ENCODE measurements at places on chromosomes 16 and 17.

DNA sequence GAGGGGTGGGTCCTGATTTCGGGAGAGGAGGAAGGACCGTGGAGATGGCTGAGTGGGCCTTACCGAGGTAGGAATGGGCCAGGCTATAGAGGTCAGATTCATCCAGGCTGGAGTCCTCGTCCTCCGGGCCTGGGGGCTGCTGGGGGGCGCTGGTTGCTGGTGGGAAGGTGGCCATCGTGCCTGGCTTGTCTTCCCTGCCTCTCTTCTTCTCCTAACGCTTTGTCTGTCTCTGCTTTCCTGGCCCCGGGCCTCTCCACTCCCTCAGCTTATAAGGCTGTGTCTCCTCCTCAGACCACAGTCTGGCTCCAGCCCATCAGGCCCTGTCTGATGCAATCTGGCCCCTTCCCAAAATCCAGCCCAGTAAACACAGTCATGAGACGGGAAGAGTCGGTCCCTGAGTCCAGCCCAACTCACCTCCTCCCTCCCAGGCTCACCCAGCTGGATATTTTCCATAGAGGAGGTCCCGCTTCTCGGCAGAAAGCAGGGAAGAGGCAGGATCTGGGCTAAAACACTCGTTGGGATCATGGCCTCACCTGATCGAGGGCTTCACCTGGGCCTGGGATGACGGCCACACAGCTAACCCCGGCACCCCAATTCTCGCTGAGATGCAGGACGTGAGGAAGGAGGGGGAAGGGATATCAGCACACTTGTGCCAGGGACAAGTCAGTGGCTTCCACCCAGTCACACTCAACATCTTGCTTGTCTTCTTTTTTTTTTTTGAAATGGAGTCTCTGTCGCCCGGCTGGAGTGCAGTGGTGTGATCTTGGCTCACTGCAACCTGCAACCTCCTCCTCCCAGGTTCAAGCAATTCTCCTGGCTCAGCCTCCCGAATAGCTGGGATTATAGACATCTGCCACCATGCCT, at the start of gene NUPR1:
TSS of gene NUPR1 (minus strand) at position 242 of the 864 bp plus-strand sequence. CDS start at position 175, 67 bp downstream.
- no peak for DNase-seq

DNA sequence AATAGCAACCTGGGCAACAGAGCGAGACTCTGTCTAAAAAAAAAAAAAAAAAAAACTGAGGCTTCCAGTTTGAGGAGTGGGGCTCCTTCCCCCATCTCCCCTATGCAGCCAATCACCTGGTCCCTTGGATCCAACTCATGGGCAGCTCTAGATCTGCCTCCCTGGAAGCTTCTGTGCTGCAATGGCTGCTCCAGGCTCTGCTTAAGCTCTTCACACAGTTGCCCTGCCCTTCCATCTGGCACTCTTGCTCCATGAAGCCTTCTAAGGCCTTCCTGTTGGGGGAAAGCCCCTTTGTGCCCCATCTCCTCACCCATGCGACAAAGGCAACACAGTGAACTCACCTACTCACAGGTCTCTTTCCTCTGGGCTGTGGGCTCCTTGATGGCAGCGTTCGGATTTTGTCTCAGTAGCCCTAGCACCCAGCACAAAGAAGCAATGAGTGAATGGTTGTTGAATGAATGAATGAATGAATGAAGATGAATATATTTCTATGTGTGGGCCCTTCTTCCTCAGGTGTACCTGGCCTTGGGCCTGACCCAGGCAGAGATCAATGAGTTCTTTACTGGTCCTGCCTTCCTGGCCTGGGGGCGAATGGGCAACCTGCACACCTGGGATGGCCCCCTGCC, 1.9 kb downstream of the NAGLU start:
- no peak for DNase-seq

GRCh38 chr16:78150233-78150632, 50.8 kb downstream of the WWOX start:
- no peak for DNase-seq

DNA sequence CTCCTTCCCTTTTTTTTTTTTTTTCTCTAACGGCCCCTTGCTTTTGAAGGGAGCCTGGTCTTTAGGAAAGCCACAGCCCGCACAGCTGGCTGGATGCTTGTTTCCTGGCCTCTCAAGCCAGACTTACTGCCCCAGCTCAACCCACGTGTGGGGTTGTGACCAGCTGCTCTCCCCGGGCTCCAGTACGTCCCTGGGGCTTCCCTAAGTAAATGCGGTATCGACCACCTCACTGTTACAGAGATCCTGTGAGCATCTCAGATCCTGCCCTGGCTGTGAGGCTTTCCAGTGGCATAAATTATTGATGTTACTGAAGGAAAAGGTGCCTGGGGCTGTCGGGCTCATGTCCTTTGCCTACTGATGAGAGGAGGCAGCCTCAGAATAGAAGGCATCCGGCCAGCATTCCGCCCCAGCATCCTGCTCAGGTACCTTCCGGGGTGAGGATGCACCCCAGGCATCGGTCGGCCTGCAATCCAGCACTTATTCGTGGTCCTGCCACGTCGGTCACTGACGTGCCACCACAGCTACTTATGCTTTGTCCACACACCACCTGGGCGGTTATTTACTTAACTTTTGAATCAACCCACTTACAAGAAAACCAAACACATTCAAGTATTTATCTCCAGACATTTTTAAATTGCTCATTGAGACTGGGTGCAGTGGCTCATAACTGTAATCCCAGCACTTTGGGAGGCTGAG, 9.6 kb downstream of the GPRC5B start:
- no peak for DNase-seq

- DNase-seq: no peak
Observed at GRCh38 chr16:54677308-54677950, 253.2 kb upstream of the IRX5 start.

DNA sequence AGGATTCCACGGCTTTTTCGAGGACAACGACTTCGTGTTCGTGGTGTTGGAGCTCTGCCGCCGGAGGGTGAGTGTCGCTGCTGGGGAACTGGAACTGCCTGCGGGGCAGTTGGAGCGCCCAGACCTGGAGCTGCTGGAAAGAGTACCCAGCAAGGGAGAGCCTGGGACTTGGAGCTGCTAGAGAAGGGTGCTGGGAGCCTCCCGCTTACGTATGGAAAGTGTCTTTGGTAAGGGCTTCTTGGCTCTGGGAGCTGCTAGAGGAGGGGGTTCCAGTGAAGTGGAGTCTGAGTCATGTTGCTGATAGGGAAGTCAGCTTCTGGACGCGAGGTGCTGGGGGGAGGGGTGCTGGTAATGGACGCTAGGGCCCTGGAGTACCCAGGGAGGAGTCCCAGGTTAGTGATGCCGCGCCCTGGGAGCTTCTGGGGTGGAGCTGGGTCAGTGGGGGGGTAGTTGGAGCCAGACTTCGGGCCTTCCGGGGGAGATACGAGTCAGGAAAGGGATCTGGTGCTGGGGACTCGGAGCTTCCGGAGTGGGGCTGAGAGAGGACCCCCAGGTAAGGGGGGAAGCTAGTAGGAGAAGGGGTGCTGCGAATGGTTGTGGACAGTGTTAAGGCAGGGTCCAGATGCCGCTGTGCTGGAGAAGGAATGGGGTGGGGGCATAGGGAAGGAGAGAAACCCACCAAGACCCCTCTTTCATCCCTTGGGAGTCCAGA, 741 bp downstream of the PLK1 start:
- no peak for DNase-seq

GRCh38 chr16:87585442-87586200, 16.7 kb upstream of the JPH3 start:
- DNase-seq: no peak

DNA sequence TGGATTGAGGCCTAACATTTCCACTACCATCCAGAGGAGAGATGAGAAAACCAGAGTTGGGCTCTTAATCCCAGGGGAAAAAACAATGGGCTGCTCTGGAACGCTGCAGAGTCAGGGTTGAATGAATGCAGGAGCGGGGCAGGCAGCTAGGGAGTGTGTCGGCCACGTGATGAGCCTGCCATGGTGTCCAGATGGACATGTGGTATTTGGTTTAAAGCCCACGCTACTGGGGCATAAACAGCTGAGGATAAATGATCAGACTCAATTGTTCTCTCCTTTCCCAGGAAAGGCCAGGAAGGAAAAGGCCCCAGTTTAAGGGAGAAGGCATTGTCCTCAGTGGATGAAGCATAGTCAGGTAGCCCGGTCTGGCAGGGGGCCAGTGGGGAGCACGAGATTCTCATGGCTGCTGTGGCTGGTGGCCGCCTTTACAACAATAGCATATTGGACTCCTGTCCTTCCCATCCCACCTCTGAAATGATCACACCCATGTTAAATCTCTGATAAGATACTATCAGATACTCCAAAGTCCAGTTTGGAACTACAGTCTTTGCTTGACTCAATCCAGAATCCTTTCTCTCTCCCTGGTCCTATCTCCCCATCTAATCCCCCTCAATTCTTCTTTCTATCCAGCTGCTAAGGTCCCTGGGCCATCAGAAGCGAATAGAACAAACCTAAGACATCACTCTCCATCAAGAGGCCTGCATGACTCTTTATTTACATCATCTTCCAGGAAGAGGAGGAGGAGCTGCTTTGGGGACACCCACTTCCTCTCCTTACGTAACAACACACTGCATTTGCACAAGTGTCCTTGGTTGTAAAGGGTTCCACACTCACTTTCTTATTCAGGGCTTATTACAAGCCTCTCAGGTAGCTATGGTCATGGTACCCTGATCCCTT, 20.4 kb downstream of the CA4 start:
- no peak for DNase-seq

DNA sequence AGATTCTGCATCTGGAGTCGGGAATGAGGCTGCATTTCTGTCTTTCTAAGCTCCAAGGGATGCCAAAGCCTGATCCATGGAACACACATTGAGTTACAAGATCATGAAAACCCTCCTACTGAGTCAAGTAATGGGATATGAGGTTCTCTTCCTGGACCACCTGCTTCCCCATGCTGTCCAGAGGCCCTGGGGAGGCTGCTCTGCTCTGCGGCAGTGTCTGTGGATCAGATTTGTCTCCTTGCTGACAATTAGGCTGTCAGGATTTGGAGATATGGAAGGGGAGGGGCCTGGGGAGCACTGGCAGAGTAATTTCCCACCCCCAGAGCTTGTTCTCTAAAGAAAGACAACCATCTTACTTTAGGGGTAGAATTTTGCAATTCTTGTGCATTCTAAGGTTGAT, 33.0 kb downstream of the C16orf95 start:
- DNase-seq: no peak

- DNase-seq: no peak
Observed at GRCh38 chr17:41009301-41009760, 403 bp upstream of the KRTAP3-1 start.

DNA sequence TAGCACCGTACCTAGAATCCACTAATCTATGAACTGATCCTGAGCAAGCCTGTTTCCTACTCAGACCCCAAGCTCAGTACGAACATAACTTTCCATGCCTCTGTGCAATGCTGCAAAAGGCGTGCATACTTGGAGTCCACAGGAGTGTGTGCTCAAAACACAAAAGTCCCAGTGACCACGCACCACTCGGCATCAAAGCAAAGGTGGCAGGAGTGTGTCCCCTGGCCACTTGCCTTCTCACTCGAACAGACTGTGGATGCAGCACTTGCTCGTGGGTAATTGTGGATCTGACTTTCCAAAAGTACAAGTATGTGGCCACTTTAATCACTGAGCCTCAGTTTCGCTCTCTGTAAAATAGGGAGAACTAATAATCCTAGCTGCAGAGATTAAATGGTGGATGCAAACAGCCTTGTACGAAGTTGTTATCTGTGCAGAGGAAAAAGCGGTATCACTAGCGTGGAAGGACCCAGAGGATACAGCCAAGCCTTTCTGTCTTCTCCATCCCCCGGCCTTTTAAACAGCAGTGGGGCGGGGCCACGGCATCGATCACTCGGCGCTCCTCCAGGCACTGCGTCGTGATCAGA, 311 bp upstream of the KDM8 start:
- no peak for DNase-seq

DNA sequence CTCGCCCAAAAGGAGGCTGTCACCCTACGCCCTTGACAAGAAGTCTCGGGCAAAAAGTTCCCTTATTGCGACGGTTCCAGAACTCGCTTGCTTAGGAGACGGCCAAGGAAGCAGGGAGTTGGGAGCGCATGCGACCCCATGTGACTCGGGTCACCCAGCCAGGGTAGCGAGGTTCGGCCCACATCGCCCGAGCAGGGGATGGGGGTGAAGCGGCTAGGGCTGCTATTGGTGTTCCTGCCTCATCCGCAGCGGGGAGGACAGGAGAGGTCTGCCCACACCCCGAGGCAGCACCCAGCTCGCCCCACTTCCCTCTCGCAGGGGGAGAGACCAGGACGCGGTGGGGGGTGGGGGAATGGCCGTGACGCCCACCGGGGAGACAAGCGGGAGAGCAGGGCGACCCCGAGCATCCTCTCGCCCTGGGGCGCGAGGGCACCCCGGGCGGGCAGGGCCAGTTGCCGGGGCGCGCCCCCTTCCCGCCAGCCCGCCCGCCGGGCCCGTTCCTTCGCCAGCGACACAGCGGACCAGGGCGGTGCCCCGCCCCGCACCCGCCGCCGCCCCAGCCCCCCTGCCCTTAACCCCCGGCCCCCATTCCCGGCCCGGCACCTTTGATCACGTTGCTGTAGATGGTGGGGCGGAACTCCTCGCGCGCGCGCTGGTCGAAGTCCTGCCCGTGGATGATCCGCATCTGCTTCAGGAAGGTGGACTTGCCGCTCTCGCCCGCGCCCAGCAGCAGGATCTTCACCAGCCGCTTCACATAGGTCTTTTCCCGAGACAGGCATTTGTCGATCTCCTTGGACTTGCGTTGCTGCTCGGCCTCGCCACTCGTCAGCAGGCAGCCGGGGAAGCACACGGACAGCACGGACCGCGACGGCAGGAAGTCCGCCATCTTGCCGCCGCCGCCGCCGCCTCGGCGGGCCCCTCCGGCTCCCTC, 567 bp downstream of the GNA13 start:
- peak; percentile 81 for DNase-seq

GRCh38 chr16:22296225-22297113, 740 bp upstream of the POLR3E start:
- DNase-seq: peak; percentile 42

DNA sequence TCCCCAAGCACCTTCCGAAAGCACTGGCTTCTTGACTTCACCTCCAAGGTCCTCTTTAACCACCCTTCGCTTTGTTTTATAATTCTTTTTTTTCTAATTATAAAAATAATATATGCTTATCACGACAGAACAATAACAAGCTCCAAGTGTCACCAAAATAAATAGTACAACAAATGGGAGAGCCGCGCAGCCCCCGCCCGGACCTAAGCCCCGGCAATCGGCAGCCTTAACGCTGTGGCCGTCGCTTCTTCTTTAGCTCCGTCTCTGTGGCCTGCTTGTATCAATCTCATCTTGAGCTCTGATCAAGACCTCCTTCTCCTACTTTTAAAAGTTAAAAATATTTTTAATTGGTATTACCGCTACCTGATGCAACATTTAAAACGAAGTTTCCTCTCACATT, 42.7 kb downstream of the CYB5D2 start:
- no peak for DNase-seq

GRCh38 chr17:28004344-28004743, 38.1 kb upstream of the NLK start:
- no peak for DNase-seq

- DNase-seq: peak; percentile 72
Observed at GRCh38 chr17:48543854-48544348, 1.0 kb downstream of the HOXB2 start.

- no peak for DNase-seq
Observed at GRCh38 chr17:57919918-57920317, 35.3 kb downstream of the CUEDC1 start.
